ENCODE measurements at places on chromosomes 2 and 18.

DNA sequence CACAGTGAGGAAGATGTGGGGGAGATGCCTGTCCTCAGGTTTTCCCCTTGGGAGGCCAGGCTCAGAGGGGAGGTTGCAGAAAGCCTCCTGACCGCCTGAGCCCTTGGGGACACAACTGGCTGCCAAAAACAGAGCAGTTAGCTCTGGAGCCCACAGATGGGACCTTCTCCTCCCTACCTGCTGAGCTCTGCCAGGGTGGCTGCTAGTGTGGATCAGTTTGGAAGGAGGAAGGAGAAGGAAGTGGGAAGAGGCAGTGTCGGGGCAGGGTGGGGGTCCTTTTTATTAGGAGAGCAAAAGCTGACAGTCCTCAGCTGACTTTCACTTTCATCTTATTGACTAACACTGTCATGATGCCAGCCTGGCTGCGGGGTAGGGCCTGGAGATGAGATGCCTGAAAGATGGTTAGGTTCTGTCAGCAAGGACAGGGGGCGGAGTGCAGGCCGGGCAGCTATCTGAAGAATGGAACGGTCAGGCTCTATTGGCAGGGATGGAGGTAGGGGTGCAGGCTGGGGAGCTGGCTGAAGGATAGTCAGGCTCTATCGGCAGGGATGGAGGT lies 188.5 kb upstream of the HDAC4 start:
- no peak for DNase-seq

DNA sequence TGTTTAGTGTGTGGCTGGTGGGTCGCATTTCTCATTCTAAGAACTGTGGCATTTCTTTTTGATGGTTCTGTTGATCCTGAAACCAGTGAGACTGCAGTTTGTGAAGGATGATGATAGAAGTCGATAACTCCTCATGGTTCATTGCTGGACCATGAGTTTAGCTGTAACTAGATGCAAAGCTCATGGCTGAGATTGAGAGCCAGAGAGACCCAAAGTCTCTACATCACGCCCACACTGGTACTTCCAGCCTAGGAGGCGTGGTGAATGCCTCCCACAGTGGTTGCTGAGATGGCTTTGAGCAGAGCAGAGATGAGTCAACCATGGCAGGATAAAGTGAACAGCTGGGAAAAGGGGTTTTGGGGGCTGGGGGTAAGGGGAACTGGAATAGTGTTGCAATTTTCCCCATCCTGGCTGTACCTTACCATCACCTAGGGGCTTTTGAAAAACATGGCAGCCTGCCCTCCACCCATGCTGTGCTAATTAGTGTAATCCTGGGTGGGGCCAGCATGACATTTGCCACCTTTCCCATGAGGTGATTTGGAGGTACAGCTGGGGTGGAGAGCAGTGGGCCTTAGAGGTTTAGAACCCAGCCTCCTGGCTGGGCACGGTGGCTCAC lies 24.1 kb downstream of the INPP4A start:
- no peak for DNase-seq

DNA sequence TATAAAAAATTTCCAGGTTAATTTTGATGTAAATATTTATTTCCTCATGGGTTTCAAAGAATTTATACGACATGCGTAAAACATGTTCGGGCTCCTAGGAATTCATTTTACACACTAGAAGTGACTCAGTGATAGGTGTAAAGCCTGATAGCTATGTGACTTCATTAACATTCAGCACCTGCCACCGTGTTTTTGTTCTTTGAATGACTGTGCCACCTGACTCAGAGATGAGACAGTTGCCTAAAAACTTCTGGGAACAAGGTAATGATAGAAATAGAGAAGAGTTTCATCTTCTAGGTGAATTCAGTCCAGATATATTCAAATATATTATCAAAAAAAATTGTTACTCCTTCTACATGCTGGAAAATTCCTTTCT lies 10.0 kb downstream of the IL1R2 start:
- DNase-seq: no peak

DNA sequence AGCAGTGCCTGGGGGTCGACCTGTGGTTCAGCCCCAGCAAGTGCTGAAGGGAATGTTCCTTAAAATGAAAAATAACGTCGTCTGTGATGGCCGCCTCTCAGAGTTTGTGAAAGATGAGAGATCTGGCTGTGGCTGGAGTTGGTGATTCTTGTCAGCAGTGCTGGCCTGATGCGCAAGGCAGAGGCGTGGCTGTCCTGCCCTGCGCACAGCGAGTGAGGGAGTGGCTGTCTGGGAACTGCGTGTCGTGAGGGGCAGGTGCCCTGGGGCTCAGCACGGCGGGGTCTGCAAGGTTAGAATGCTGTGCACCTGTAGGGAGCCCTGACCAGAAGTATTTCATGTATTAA lies 8.8 kb downstream of the NFATC1 start:
- peak; percentile 38 for DNase-seq

- no peak for DNase-seq
These were observed 181.4 kb upstream of the FN1 start for GRCh38 chr2:215617060-215617824.

Measured in T-helper 9 cell (primary cell).